Lower leg skin (tissue), 4 donors: ENCODE measurements at places on chromosomes 3 and 15. TPM values are rescaled to one million over a fixed set of nuclear protein-coding genes. Genes with fewer than 3 reads are reported as not detected.
A peak's percentile ranks its signal among the peaks of the same experiment; 100 is the strongest.

DNA sequence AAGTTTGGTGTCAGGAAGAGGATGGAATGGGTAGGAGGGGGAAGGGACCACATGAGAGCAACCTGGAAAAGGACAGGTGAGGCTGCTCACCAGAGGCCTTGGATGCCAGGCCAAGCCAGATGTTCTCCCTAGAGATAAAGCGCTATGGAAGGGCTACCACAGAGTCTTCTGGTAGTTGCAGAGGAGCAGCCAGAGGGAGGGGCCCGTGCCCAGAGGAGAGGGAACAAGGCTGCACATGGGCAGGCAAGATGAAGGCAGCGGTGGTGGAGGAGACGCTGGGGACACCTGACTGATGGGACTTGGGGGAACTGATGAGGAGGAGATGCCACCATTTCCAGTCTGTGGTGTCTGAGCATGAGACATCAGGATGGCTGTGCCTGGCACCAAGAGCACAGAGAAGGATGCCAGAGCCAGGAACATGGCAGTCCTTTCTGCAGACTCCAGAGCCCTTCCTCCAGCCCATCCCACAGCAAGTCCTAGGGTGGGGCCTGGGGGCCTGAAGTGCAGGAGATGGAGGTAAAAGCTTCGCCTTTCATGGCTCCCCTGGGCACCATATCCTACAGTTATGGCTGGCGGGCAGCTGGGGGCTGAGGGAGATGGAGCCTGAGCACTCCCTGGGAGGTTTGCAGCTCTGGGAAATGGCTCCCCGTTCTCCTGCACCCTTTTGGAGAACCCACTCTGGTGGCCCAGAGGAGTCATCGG lies 103.0 kb downstream of the ETFA start:
- no peak for DNase-seq

SCG5 gene
- 1.3 TPM for total RNA-seq

DNA sequence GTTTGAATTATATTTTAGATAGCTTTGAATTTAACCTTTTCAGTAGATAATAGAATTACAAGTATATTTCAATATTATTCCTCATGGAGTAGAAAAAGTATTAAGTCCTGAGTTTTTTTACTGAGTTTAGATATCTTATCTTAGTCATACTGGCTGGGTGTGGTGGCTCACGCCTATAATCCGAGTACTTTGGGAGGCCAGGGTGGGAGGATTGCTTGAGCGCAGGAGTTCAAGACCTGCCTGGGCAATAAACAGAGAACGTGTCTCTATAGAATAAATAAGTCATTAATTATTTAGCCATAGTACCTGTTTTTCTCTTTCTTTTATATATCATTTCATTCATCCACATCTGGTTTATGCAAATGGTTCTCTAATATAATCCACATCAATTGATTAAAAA lies 9.9 kb downstream of the RAP2B start:
- no peak for DNase-seq

GOLGA6B gene
- total RNA-seq: 0.15 TPM

- DNase-seq: peak; percentile 65
Measured at GRCh38 chr3:98732286-98733052, 30.7 kb upstream of the ST3GAL6 start.

- peak; percentile 26 for DNase-seq
Measured at GRCh38 chr3:102224171-102224570, 210.6 kb upstream of the ZPLD1 start.

- DNase-seq: no peak
Measured at GRCh38 chr3:124676236-124676635, 54.0 kb upstream of the UMPS start.
